Panc1 (cell line): ENCODE measurements at places on chromosomes 7 and 10.

- no peak for DNase-seq
Observed at GRCh38 chr7:139777948-139778841, at the start of gene HIPK2. Gene HIPK2, minus strand, starts transcription at chr7:139777998. Its CDS starts 375 bp downstream, at chr7:139777623.

GRCh38 chr10:72616716-72617115, 9.2 kb downstream of the MICU1 start:
- DNase-seq, result no peak

DNA sequence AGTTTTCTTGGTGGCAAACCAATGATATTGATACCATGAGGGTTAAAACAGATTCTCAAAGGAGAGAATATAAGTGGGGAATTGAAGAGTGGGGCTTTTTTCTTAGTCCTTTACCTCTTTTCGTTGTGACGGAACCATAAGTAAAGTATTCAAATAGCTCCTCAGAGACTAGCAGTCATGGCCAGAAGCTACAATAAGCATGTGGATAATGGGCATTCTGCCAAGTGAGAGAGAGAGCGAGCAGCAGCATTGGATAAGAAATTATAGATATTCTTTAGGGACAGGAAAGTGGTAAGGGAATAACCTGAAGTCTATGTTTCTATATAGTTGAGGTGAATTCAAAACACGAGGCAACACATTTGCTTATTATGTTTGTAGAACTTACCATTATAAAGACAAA, 235.1 kb downstream of the SEMA3E start:
- DNase-seq, result no peak

GRCh38 chr10:12597176-12597575, 247.8 kb downstream of the CAMK1D start:
- DNase-seq, result no peak

- DNase-seq, result no peak
Observed at GRCh38 chr7:15081891-15082290, 179.3 kb upstream of the DGKB start.
